Hypothalamus (tissue), 51 donors: ENCODE measurements at places on chromosomes 12 and 14.

- DNase-seq, result no peak
These were observed 305.9 kb downstream of the NUAK1 start for GRCh38 chr12:105832806-105833205.

DNA sequence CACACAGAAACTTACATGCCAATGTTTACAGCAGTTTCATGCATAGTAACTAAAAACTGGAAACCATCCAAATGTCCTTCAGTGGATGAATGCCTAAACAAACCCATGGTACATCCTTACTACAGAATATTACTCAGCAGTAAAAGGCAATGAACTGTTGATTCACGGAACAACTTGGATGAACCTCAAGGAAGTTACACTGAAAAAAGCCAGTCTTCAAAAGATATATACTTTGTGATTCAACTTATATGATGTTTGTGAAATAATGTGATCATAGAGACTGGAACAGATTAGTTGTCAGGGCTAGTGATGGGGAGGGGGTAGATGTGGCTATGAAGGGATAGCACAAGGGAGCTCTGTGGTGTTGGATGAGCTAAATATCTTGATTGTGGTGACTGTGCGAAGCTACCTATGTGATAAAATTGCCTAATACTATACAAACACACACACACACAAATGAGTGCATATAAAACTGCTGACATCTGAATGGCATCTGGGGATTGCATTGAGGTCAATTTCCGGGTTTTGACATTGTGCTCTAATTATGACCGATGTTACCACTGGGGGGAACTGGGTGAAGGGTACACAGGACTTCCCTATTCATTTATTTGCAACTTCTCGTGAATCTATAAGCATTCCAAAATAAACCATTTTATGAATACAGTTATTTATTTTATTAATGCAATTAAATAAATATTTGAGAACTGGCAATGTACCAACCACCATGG, 94.3 kb downstream of the RIN3 start:
- DNase-seq, result no peak

DNA sequence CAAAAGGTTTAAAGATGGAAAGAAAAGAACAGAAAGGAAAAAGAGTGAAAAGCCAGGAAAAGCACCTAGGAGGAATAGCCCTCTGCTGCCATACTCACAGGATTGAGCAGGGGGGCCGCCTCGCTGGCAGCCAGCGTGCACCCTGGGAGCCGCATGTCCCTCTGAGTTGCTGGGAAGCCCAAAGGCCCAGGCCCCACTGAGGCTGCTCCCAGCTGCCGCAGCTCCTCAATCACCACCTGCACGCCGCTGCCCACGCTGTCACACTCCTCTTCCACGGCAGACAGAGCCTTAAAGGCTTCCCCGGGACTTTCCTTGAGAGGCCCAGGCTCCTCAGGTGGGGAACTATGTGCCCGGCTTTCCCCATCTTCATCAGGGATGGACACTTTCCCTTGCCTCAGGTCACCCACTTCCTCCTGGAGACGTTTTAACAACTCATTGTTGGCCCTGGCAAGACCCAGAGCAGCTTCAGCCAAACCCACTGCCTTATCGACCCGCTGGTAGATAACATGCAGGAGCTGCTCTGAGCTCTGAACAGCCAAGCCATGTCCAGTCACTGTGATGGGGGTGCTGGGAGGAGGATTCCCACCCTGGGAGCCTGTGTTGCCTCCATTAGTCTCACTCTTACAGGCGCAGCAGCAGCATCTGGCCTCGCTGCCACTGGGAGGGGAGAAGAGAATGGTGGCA, 11.5 kb downstream of the C14orf93 start:
- no peak for DNase-seq

- DNase-seq, result no peak
These were observed 116.8 kb downstream of the WIF1 start for GRCh38 chr12:65004270-65004669.

GRCh38 chr12:31715283-31715825, 13.5 kb downstream of the AMN1 start:
- no peak for DNase-seq

DNA sequence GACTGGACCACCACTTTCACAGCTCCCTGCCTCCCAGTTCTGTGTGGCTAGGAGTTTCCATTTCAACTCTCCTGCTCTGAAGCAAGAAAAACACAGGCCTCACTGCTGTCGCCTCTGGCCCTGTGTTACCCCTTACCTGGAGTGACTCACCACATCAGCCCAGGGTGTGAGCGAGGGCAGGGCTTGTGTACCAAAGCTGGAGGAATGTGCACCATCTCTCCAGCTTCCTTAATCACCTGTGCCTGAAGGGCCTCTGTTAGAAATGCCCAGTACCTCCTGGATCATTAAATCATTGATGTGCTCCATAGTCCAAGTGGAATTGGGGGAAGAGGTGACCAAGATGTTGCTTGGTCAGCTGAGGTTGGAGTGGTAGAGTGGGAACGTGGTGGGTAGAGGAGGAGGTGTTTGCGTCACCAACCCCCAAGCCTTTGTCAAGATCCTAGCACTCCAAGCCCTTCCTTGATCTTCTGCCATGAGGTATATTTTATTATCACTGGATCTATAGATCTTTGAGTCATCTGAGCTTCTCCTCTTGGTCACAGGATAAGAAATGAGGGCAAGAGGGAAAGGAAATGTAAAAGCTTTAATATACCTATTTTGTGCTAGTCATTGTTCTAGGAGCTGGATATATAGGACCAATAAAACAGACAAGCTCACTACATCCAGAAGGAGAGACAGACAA, 51.3 kb downstream of the SSPN start:
- DNase-seq, result no peak

DNA sequence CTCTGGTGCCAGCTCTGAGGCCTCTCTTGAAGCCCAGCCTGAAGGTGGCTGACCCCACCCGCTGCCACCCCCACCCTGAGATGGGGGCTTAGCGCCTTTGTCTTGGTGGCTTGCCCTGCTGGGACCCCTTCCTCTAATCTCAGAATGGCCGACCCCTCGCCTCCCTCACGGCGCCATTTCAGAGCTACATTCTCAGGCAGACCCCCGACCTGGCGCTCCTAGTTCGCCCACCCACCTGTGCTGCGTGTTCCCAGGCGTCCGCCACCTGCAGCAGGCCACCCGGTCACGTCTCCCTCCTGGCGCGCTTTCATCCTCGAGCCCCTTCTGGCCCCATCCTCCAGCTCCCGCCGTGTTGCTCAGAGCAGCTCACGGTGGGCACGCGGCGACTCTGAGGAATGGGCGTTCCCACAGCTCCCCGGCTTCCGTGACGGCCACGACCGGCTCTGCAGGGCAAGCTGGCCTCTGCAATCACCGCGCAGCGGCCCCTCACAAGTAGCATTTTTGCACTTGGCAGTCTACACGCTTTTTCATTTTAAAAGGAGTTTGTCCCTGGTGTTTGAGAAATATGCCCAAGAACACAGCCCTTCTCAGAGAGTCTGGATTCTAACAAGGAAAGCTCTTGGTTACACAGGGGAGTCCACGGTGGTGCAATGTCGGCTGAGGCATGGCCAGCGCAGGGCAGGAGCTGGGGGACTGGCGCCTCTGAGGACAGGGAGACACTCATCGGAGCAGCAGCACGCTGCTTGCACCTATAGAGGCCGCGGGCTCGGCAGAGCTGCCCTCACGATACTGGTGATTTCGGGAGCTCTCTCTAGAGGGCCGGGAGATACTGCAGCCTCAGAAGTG, 105.7 kb upstream of the C14orf180 start:
- DNase-seq, result no peak

DNA sequence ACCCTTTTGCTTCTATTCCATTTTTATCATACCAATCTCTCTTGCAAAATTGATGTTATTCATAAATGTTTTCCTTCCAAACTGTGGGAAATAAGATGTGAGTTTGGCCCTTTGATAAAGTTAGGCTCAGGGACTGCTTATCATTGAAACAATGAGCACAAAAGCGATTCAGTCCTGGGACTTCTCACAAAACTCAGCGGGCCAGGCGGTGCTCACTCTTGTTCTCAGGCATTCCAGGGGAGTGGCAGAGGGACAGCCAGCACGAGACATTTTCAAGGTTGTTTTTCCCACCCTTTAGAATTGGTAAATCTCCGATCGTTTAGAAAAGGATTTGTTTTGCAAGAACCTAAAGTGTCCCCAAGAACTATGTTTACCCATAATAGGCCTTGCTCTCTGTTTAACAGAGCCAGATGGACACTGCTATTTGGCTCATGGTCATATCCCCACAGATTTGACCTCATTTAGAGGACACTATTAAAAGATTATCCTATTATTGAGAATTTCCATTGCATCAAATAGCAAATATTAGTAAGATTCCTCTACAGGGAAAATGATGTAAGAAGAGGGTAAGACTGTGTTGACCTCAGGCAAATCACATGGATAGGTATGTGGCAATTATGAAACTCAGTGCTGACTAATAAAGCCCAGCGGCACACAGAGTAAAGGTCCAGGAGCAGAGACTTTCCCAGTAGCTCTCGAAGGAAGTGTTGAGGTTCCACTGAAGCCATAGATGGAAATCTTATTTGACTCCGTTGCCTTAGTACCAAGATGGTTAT, 102.7 kb upstream of the USP44 start:
- DNase-seq, result no peak

DNA sequence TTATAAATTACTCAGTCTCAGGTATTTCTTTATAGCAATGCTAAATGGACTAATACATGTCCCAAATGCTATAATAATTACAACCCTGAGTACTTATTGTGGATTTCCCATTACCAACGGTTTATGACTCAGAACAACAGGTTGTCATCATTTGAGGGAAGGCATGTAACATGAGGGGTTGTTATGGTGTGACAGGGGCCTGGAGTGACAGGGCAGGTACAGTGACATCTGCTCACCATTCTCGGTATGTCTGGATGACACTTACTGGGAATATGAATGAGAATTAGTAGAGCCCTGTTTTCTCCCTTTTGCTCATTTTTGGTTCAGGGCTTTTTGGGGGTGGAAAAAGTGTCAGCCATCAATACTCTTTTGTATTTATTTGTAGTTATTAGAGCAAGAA, 36.2 kb upstream of the FERMT2 start:
- DNase-seq, result no peak

GRCh38 chr12:21691515-21691914, 33.9 kb upstream of the LDHB start:
- DNase-seq, result no peak

GRCh38 chr12:98838231-98838647, 193.1 kb downstream of the APAF1 start:
- DNase-seq, result no peak

DNA sequence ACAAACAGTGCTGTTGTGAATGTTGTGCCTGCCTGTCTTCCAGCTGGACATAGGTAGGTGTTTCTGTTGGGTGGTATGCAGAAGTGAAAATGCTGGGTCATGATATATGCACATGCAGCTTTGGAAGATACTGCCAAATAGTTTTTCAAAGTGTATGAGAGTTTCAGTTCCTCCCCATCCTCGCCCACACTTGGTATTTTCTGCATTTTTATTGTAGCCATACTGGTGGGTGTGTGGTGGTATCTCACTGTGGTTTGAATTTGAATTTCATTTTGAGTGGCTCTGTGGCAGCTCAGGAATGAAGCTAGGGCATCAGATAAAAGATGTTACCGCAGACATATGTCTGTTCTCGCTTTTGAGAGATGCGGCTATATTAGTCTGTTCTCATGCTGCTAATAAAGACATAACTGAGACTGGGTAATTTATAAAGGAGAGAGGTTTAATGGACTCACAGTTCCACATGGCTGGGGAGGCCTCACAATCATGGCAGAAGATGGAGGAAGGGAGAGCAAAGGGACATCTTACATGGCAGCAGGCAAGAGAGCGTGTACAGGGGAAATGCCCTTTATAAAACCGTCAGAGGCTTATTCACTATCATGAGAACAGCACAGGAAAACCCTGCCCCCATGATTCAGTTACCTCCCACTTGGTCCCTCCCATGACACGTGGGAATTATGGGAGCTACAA, 183.1 kb downstream of the CAND1 start:
- DNase-seq, result no peak

DNA sequence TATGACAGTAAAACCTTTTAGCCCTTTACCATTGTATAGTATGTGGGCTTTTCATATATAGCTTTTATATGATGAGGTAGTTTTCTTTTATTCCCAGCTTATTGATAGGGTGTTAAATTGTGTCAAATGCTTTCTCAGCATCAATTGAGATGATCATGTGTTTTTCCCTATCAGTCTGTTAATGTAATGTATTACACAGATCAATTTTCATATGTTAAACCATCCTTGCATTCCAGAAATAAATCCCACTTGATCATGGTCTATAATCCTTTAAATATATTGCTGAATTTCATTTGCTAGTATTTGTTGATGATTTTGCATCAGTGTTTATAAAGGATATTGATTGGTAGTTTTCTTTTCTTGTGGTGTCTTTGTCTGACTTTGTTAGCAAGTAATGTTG, 603.9 kb downstream of the TRHDE start:
- DNase-seq, result no peak

DNA sequence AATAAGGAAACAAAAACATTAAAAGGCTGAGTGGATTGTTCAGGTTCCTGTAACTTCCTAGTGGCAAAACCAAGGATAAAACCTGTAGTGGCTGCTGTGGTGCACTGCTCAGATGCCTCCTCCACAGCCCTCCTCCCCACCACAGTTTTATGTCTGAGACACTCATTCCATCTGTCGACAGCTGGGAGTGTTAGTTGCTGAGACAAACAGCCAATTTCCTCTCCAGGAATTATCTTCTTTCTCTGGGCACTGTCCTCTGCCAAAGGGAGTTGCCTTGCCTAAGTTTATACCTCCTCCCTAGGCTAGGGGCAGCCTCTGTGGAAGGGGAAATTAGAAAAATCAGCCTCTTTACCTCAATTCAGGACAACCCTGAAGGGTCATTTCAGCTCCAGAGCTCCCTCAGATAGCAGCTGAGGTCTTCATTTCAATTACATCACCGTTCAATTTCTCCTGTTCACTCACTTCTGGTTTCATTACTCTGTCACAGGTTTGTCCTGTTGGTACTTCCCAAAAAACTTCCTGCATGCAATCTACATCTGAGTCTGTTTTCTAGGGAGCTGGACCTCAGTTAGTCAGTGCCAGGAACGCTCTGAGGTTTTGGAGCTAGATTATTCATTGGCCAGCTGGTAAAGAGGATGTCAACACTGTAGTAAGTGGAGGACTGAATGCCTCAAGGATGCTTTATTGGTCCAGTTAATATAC, 74.9 kb upstream of the ATP2B1 start:
- peak; percentile 2 for DNase-seq

DNA sequence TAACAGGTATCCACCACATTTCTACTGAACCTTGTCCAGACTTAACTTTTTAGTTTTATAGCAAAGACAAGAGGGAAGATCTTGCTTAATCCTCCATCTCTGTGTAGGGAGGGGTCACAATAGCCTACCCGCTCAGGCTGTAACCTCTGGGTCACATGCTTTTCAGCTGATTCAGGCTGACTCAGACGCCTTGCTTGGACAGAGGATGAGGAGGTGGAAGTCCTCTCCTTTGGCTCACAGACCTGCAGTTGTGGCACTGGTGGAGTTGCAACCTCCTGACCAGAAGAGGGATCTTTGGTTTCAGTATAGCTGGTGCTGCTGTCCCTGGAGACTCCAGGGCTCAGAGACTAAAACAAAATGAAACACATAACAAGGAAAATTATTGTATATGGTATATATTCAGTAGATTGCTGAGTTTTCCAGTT, 16.2 kb downstream of the ACIN1 start:
- DNase-seq, result no peak

GRCh38 chr14:24427537-24428508, 1.6 kb downstream of the CBLN3 start:
- no peak for DNase-seq

GRCh38 chr12:104063712-104064030, 660 bp upstream of the HCFC2 start:
- no peak for DNase-seq

- DNase-seq, result no peak
These were observed 2.1 kb downstream of the TNFAIP2 start for GRCh38 chr14:103125098-103126070.
